Regular cardiac myocyte (primary cell): ENCODE measurements at places on chromosomes 12 and 14. TPM values are rescaled to one million over a fixed set of nuclear protein-coding genes. Genes with fewer than 3 reads are reported as not detected.

The PMCH gene
- total RNA-seq = 0.19 TPM in 1 of 2 replicates, not detected in the other

The TEAD4 gene
- 3.4 and 16.7 TPM in 2 replicates for total RNA-seq

The SERPINA9 gene
- 0.28 and 0.96 TPM in 2 replicates for total RNA-seq

The PPP4R4 gene
- 2.5 and 3.1 TPM in 2 replicates for total RNA-seq

The TTC9 gene
- total RNA-seq = under 0.01 TPM in 2 replicates

The WNT5B gene
- total RNA-seq = 47.6 and 48.3 TPM in 2 replicates

The CRADD gene
- total RNA-seq = 15.1 and 22.6 TPM in 2 replicates

The RHEBL1 gene
- total RNA-seq = 0.56 and 1.2 TPM in 2 replicates

The ARHGEF40 gene
- total RNA-seq = 30.3 and 43.7 TPM in 2 replicates

The AKAP5 gene
- total RNA-seq = 0.56 and 0.58 TPM in 2 replicates

The GPR135 gene
- total RNA-seq = 1.7 and 3.1 TPM in 2 replicates

The CLEC14A gene
- total RNA-seq = 8.2 and 18.3 TPM in 2 replicates

The CRIP1 gene
- 0.28 and 5.4 TPM in 2 replicates for total RNA-seq

The SLC25A47 gene
- total RNA-seq = under 0.01 TPM in 1 of 2 replicates, not detected in the other

The GOLT1B gene
- 97.0 and 109 TPM in 2 replicates for total RNA-seq

The RHOJ gene
- total RNA-seq = 2.8 and 13.6 TPM in 2 replicates

The CCDC198 gene
- total RNA-seq = under 0.01 TPM in 1 of 2 replicates, not detected in the other

The RBM25 gene
- total RNA-seq = 28.5 and 41.6 TPM in 2 replicates

The TMEM132C gene
- total RNA-seq = not detected in 2 replicates

The PRPH gene
- under 0.01 and 0.85 TPM in 2 replicates for total RNA-seq

The OVCH1 gene
- total RNA-seq = under 0.01 and 0.28 TPM in 2 replicates

The NEMF gene
- total RNA-seq = 53.7 and 79.8 TPM in 2 replicates

The SMCO2 gene
- total RNA-seq = not detected in 2 replicates

The WASHC3 gene
- 84.5 and 101 TPM in 2 replicates for total RNA-seq
